ENCODE measurements at places on chromosomes 13 and 19.

DNA sequence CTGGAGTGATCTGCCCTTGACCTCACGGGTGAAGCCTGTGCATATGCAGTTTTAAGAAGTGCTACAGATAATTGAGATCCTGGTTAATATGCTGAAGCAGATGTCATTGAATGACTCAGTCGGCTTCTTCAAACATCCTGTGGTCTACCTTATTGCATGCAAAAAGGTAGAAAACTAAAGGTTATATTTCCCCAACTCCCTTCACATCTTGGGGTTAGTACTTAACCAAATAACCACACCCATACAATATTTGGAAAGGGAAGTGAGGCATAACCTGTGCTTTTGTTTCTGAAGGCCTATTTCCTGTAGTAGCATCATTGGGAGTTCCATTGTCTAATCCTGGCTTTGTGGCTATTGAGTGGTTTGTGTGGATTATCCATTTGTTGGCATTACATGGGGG is 58.3 kb downstream of the RAP2A start:
- no peak for DNase-seq

DNA sequence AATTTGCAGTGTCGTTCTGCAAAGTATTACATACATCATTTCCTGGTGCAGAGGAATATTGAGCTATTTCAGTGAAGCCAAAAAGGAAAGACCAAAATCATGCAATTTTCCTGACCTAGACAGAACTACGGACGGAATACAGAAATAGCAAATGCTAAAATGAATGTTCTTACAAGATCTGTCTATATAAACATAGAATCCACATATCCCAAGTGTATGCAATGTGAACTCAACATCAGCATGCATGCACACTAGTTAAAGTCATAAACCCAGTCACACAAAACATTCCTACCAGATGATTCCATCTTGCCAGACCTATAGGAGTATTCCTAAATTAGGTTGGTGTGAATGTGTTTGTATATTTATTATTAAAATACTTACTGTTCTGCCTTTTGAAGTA is 383.7 kb upstream of the ZNF507 start:
- DNase-seq: no peak

DNA sequence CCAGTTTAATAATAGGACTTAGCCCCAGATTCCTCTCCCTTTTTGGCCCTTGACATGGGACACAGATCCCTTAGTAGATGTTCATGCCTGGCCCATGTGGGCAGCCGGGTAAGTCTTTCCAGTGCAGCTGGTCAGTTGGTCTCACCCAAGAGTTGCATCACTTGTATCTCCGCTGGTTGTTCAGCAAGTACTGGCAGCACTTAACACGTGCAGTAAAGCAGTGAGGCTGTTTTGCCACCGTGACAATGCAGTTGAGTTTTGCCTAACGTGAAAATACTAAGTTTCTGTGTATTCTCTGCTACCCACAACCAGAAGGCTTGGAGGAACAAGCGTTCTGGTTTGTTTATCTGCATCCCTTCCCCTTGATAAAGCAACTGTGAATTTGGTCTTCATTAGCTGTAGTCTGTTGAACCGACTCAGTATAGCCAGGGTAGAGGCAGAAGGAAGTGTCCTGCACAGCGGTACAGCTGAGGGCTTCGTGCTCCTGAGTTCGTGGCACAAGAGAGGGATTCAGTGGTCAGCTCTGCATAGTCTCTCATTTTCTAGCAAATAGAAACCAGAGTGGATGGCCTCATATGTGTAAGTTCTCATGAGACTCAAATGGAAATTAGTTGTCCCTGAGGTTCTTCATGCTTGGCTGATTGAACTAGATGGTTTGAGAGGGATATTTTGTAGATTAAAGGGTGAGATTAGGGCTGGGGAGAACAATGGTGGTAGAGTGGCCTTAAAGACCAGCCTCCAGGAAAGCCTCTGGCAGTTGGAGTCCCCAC is 50.3 kb downstream of the ARHGEF7 start:
- no peak for DNase-seq

GRCh38 chr19:6088602-6089049 is 21.7 kb downstream of the RFX2 start:
- DNase-seq: no peak

All from mesothelial cell of epicardium (in vitro differentiated cells).